ENCODE measurements at places on chromosomes 11 and 22.

DNA sequence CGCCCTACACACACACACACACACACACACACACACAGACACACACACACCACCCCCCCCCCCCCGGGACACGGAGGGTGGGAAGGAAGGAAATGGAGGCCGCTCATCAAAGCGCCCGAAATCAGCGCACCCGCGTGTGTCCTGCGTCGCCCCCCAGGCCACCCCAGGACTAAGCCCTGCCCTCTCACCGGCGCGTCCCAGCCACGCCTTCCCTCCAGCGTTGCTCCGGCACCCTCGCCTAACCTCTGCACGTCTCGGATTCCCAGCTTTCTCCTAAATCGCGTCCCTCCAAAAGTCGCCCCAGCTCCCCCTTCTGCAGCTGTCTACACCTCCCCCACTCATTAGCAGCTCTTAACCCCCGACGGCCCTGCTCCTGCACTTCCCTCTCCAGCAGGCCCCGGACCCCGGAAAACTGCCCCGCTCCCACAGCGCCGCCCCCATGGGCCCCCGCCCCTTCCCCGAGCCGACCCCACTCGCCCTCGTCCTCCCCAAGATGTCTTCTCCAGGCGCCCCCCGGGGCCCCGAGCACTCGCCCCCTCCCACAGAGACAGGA lies 557 bp downstream of the PACSIN2 start:
- peak; percentile 41 for DNase-seq

GRCh38 chr11:76506833-76507232 lies 62.0 kb downstream of the EMSY start:
- DNase-seq = no peak

- no peak for DNase-seq
Observed at GRCh38 chr11:34468209-34468841, 29.6 kb downstream of the CAT start.

GRCh38 chr11:10909141-10909883 lies 51.5 kb upstream of the ZBED5 start:
- DNase-seq = no peak

DNA sequence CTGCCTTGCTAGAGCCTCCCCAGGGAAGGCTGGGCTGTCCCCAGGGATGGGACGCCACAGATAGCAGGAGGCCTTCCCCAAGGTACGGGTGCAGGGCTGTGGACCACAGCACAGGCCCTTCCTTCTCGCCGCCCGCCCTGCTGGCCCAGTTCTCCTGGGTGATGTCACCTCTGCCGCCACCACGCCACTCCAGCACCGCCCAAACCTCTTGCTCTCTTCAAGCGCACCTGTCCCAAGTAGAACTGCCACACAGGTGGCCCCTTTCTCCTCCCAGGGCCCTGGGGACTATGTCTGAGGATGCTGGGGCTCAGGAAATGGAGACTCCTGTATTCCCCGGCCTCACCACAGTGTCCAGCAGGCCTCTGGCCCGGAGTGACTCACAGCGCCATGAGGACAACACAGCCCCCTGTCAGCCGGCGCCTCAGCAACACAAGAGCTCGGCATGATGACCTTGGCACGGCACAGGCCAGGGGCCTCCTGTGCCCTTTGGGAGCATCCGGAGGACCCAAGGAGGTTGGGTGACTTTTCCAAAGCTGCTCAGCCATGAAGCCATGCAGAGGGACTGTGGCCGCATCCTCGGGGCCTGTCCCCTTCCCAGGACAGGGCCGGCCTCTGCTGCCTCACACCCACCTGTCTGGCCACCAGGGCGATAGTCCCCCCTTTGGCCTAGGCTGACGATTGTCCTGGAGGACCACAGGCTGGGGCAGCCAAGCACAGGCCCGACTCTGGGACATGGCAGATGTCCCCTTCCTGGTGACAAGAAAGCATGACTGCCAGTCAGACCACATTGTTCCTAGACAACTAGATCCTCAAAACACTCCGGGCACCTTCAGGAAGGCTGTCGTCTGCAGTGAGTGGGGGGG lies 1023.5 kb downstream of the BRD1 start:
- DNase-seq = no peak

GRCh38 chr11:10688401-10688800 lies 5.2 kb downstream of the IRAG1 start:
- DNase-seq = no peak

DNA sequence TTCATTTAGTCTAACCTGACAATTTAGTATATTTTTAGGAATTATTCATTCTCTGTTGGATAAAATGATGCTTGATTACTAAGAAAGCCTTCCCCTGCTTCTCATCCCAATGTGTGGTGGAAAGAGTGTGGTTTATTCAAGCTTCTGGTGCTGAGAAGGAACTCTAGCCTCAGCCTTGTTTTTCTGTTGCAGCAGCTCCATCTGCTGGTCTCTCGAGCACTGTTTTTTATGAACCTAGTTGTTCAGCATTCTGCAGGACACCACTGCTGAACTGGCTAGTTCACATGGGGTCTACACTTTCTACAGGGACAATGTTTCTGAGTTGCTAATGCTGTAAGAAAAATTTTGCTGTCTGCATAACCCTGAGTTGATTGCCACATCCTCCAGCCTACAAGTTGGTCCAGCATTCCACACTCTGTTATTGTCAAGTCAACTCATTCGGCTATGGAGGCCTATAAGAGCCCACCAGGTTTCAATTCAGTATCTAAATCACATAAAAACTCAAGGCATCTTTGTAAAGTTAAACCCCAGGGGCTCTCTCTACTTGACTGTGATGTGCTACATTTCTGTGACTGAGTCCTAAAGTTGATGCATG lies 14.3 kb downstream of the OR2AG2 start:
- peak; percentile 53 for DNase-seq

DNA sequence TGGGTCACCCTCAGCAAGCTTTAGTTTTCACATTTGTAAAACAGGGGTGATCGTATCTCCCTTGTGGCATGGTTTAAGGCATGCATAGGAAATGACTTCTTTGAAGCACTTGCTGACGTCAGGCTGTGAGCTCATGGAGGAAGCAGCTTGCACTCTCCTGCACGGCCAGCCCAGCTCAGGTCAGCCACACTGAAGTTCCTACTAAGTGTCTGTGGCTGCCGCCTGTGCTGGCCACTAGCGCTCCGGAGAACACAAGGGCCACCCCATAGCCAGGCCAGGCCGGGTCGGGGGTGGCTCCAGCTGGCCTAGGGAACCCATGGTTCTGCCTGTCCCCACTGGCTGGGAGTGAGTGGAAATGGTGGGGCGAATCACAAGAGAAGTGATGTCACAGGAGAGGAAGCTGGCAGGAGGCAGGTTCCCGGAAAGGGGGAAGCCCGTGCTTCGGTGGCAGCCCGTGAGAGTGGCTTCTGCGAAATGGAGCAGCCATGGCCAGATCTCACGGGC lies 28.2 kb downstream of the KCTD17 start:
- DNase-seq = peak; percentile 89

- no peak for DNase-seq
Observed at GRCh38 chr11:61923166-61924063, 6.0 kb upstream of the RAB3IL1 start.

GRCh38 chr11:66856496-66857233 lies at the start of gene LRFN4:
Gene LRFN4, plus strand, starts transcription at chr11:66857064. Its CDS starts 681 bp downstream, at chr11:66857745.
- no peak for DNase-seq

GRCh38 chr22:46500201-46500600 lies 37.2 kb downstream of the CELSR1 start:
- no peak for DNase-seq

- DNase-seq = no peak
Observed at GRCh38 chr11:33976495-33977199, 74.9 kb upstream of the CAPRIN1 start.

- DNase-seq = no peak
Observed at GRCh38 chr22:31846161-31847115, 92.6 kb downstream of the DEPDC5 start.

GRCh38 chr11:26229257-26229656 lies 102.7 kb upstream of the ANO3 start:
- no peak for DNase-seq

- no peak for DNase-seq
Observed at GRCh38 chr11:47572715-47573255, 6.0 kb downstream of the KBTBD4 start.

- no peak for DNase-seq
Observed at GRCh38 chr22:46586123-46586519, 34.1 kb upstream of the GRAMD4 start.

GRCh38 chr11:31417357-31417756 lies 47.7 kb downstream of the DNAJC24 start:
- no peak for DNase-seq

- no peak for DNase-seq
Observed at GRCh38 chr11:86798988-86799387, 1.4 kb upstream of the PRSS23 start.

- DNase-seq = no peak
Observed at GRCh38 chr11:132127900-132128288, 757.5 kb downstream of the NTM start.

DNA sequence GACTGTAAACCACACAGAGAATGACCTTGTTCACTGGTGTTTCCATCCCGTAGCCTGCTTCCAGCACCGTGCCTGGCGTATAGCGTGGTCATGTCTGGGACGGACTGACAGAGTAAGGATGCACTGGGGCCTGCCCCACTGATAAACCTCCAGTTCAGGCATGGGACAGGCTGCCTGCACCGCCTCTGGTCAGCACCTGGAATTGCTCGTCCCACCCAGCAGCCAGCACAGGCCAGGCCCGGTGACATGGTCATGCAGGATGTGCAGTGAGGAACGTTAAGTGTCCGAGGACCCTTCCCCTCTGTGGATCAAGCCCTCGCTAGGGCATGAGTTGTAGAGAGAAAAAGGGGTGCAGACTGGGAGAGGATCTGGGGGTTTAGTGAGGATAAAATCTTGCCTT lies 44.8 kb downstream of the LMO1 start:
- DNase-seq = no peak

DNA sequence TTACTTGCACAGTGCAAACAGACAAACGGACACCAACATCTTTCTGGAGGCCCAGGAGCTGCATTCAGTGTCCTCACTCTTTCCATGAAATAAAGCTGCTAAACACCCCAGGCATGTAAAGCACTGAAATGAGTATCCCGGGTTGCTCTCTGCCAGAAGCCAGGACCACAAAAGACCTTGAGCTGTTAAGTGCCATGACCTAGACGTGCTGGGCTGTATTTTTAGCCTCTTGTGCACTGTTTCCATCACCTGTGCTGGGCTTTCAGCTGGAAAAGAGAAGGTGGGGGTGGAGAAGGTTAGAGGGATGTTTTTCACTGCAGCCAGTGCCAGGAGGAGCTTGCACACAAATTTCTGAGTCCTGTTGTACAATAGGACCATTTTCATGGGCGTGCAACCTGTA lies 3.4 kb upstream of the KREMEN1 start:
- no peak for DNase-seq

- peak; percentile 76 for DNase-seq
Observed at GRCh38 chr11:18706330-18707243, 8.0 kb downstream of the TMEM86A start.

DNA sequence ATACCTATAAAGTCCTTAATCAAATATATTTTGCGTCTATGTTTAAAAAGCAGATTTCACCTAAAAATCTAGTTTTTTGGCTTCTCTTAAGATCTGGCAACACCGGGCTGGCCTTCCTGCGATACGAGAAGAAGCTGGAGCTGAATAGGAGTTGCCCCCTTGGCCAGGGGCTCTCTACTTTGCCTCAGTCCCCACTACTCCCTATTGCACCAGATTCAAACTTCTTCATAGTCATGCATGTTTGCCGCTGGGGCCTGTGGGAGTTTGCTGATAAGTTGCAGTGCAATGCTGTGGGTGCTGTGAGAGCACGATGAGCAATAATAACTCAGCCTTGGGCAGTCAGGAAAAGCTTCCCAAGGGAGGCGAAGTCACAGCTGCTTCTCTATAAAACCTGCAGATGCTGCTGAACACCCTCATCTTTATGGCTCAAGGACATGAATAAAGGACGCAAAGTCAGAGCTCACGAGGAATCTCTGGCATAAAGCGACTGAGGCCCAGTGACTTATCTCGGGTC lies 15.2 kb upstream of the EIF3D start:
- DNase-seq = no peak

GRCh38 chr11:10930224-10930971 lies 72.5 kb upstream of the ZBED5 start:
- peak; percentile 26 for DNase-seq

DNA sequence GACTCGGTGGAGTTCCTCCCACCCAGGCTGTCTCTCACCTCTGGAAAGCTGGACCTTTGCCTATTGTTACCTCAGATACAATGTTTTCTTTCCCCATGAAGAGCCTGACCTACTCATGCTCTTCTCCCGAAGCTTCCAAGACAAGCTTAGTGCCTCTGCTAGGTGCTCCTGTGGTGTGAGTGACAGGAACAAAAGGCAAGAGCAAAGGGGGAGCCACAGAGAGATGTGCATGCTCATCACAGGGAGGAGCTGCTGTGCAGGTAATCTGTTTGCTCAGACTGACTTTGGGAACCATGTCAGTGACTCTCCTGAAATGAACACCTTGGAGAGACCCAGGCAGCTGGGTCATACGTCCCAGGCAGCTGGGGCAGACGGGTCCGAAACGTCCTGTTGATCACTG lies 53.6 kb upstream of the VSTM5 start:
- no peak for DNase-seq

- no peak for DNase-seq
Observed at GRCh38 chr22:43429426-43429825, 17.6 kb downstream of the MPPED1 start.

- DNase-seq = no peak
Observed at GRCh38 chr11:88101881-88102597, 73.2 kb downstream of the RAB38 start.

- no peak for DNase-seq
Observed at GRCh38 chr22:46365166-46365624, 29.7 kb downstream of the TRMU start.

DNA sequence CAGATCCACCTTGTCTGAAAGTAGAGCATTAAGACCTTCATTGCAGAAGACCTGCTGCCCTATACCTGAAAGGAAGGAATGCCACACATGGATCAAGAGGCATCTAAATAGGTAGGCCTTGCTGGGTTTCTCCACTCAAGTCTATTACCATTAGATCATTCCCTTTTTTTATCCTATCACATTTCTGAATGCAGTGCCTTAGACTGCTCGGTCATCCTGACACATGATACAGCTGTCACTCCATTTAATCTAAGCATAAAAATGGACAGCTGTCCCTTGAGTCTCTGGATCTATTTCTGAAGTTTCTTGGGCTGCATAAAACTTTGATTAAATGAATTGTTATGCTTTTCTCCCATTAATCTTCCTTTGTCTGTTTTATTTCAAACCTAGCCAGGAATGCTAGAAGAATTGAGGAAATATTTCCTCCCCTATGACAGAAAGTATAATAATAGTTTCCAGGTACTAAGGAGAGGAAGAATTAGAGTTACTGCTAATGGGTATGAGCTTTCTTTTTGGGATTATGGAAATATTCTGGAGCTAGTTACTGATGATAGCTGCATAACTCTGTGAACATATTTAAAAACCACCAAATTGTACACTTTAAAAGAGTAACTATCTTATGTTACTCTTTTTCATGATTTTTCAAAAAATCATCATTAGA lies 88.0 kb downstream of the DLG2 start:
- DNase-seq = no peak

GRCh38 chr11:24739637-24740036 lies 242.8 kb downstream of the LUZP2 start:
- DNase-seq = no peak

Measured in CD8-positive, alpha-beta memory T cell (primary cell).